Activated B cell treated with CpG ODN at 0.5 μM for 24 hours (primary cell): ENCODE measurements at places on chromosomes 1 and 21.

- DNase-seq: no peak
These were observed at the start of gene KRTAP12-3 for GRCh38 chr21:44657635-44658540. KRTAP12-3 (plus strand) TSS chr21:44657932; CDS start chr21:44657980, 48 bp downstream.

GRCh38 chr1:182611326-182611725 is 7.1 kb upstream of the RGS16 start:
- no peak for DNase-seq

- DNase-seq: no peak
These were observed 26.6 kb downstream of the SDE2 start for GRCh38 chr1:225972344-225973152.

DNA sequence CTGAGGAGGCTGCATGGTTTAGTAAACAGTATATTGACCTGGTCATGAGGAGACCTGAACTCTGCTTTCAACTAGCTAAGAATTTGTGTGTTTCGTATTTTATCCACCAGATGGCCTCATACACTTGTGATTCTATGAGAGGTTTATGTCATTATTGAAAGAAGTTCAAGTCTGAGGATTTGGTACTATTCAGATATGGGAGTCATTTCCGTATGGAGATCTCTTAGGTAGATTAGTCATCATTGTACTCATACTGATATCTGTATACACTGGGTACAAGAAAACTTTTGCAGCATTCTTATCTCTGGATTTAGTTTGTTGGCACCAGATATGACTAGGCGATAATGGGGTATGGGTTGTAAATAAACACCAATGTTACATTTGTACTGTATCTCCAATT is 26.6 kb downstream of the ATF6 start:
- DNase-seq: no peak

DNA sequence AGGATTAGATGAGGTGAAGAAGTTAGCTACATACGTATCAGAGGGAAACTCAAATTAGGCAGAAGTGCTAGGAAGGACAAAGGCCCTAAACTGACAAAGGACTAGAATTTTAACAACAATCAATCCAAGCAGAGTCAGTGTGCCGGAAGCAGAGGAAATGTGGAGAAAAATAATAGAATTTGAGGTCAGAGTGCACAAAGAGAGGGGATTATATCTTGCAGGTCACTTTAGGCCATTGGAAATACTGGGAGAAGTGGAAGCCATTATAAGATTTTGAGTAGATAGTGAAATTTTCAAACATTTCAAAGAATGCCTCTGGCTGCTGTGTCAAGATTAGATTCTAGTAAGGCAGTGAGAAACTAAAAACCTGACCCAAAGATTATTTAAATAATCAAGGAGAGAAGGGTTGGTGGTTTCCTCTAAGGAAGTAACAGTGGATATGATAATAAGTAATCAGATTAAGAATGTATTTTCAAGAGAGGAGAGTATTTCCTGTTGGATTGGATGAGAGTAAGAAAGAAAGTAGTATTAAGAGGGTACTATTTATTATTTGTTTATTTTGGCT is 889.2 kb upstream of the NCAM2 start:
- DNase-seq: no peak

DNA sequence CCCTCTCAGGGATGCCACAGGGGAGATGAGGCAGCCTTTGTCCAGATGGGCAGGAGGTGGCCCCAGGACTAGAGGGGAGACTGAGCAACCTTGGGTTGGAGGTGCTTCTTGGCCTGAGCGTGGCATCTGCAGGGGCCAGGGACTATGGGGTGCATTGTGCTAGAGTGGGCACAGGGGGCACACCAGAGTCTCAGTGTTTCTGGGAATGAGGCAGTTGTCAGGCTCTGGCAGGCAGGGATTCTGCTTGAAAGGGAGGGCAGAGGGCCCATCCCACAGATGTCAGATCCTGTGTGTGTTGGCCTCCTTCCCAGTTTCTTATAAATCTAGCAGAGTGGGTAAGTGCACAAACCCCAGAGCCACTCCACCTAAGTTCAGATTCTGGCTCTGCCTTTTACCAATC is 13.7 kb downstream of the LGR6 start:
- no peak for DNase-seq

- no peak for DNase-seq
These were observed 98.4 kb downstream of the MAGI3 start for GRCh38 chr1:113488576-113489177.

- no peak for DNase-seq
These were observed 109.1 kb downstream of the APP start for GRCh38 chr21:26061437-26061836.

DNA sequence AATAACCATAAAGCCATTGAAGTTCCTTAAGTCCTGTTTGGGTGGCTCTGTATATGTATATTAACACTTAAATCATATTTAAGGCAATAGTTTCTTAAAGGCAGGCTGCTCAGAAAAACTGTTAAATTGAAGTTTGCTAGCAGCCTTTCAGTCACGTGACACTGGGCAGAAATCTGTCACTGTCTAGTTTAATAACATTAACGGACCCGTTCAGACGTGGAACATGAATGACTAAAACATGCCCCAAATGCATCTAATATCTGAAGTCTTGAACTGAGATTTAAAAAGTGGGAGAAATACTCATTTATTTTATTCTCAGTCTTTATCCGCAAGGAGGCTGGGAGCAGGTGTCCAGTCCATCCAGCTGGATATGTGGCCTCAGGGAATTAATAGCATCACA is 3.3 kb upstream of the SPATA1 start:
- no peak for DNase-seq
